ENCODE measurements at places on chromosomes 11 and 22.
A peak's percentile ranks its signal among the peaks of the same experiment; 100 is the strongest.

- no peak for DNase-seq
Measured at GRCh38 chr11:43119275-43119970, 192.4 kb upstream of the API5 start.

DNA sequence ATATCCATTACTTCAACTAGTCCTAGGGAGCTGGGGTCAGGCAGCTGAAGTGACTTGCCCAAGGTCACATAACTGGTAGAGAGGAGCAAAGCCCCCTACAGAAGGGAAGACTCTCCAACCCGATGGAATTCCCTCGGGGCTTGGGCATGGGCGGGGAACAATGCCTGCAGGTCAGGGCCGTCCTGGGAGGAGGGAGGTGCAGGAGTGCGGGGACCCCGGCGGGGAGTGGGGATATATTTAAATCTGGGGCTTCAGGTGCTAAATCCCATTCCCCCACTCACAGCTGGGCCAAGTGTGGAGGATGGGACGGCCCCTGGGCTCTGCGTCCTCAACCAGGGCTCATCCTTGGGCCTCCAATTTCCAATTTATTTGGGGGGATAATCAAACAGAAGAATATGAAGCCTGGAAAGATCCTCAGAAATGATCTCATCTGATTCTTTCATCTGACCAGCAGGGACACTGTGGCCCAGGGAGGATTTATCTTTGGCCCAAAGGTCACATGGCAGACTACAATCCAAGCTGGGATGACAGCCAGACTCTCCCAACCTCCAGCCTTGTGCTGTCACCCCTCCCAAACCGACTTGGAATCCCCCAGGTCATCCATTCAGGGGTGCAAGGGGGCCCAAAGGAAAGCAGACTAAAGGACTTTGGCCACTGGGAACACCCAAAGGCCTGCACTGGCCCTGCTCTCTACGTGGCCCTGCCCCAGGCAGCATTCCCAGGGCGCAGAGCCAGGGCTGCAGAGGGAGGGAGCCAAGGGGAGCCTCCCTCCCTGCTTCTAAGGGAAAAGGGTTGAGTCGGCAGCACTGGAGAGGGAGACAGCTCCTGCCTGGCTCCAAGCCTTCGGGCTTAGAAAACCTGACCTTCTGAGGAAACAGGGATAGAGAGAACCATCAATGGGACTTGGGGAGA is 8.7 kb upstream of the C1QTNF6 start:
- DNase-seq, result peak; percentile 87

DNA sequence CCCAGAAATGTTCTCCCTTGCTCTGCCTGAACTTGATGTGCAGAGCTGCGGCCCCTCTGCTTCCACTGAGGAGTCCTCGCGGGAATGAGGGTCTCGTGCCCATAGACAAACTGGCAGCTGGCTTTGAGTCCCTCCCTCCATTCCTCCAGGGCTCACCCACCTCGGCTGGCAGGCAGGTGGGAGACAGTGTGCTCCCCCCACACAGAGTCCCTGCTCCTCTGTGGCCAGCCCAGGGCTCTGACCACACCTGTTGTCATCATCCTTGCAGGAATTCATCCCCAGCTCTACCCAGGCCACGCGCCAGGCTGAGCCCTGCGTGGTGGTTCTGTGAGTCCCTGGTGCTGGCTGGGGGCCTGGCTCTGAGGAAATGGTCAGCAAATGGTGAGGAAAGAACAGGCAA is 521.9 kb downstream of the TBC1D22A start:
- no peak for DNase-seq

DNA sequence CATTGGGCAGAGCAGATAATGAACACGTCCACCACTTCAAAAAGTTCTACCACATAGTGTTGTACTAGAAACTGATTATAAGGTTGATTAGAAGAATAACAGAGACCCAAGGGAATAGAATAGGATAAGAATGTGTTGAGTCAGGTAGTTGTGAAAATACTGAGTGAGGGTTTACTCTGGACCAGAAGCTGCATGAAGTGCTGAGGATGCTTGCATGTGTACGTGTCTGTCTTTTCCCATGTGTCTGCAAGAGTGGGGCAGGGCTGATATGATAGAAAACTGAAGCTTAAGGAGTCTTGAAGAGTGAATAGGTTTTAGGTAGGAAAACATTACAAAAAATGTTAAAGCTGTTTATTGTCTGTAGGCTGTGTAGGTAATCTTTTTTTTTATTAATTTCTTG is 20.6 kb downstream of the TRPC6 start:
- no peak for DNase-seq

GRCh38 chr11:22711071-22711770 is 44.8 kb downstream of the GAS2 start:
- DNase-seq, result no peak

DNA sequence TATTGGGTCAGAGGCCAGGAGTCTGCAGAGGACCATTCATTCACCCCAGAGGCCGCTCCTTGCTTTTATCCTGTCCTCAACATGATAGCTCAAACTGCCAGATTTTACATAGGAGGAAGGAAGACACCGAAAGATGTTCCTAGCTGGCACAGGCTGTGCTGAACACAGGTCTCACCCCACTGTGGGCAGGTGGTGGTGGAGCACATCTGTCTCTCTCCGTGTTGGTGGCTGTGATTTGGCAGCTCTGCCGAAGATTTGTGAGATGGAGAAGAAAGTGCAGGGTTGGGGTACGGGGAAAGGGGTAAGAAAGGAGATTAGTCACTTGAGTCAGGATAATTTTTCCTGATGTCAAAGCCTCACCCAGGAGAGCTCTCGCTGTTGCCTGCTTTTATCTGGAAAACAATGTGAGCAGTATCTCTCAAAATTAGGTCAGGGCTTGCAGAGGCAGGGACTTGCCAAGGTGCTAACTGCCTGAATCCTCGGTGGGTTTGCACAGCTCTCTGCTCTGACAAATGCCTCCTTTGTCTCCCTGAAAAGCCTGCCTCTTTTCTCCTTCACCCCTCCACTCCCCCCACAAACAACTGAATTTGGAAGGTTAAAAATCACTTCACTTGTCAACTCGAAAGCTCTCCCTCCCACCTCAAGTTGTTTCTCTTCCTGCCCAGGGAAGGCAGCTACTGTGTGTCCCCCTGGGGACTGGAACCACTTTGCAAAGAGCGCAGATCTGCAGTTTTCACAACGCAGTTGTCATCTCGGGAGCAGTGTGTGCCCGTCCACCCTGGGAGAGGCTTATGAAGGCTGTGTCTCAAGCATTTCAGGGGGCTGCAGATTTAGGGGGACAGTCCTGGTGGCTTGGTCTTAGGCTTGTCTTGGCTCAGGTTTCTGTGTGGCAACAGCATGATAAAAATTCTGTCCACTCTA is 299.7 kb downstream of the ST3GAL4 start:
- peak; percentile 55 for DNase-seq

GRCh38 chr11:120651396-120651795 is 139.8 kb downstream of the GRIK4 start:
- no peak for DNase-seq

DNA sequence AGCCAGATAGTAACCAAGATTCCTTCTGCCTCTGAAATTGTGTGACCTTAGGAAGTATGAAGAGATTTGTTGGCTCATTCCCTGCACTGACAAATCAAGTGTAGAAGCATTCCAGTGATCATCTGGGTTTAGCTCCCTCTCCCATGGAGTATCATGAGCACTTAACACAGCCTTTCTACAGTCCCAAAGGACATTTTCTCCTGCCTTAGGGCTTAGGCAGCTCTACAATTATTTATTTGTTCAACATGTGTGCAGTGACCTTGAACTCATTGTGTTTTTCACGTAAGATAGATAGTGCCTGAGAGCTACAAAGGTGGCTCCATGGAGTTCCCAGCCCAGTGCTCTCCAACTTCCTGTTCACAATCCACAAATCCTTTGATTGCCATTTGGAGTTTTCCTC is 94.8 kb upstream of the FAT3 start:
- DNase-seq, result no peak

DNA sequence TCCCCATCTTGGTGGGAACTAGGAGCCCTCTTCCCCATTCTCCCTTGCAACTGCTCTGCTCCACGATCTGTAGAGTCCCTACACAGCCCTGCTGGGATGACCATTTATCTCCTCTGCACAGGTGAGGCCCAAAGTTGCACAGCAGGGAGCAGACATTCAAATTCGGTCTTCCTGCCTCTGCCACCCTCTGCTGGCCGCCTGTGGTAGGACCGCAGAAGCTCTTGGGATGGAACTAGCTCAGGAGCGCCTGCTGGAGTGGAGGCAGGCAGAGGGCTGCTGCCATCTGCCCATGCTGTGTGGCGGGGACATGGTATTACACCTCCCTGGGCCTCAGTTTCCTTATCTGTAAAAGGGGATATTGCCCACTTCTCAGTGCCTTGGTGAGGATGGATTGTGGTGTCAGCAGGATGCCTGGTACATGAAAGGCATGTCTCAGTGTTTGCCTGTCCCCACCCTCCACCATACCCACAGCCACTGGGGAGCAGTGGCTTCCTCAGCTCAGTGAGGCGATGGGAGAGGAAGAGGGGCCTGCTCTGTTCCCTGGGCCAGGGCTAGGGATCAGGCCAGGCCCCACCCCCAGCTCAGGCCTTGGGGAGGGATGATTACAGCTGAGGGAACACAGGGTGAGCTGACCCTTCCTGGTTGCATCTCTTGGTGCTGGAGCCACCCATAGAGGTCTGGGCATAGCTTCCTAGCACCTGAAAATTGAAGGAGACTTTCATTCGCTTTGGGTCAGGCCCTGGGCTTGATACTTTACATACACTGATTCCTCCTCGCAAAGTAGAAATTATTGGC is 11.3 kb upstream of the OMP start:
- DNase-seq, result peak; percentile 87

DNA sequence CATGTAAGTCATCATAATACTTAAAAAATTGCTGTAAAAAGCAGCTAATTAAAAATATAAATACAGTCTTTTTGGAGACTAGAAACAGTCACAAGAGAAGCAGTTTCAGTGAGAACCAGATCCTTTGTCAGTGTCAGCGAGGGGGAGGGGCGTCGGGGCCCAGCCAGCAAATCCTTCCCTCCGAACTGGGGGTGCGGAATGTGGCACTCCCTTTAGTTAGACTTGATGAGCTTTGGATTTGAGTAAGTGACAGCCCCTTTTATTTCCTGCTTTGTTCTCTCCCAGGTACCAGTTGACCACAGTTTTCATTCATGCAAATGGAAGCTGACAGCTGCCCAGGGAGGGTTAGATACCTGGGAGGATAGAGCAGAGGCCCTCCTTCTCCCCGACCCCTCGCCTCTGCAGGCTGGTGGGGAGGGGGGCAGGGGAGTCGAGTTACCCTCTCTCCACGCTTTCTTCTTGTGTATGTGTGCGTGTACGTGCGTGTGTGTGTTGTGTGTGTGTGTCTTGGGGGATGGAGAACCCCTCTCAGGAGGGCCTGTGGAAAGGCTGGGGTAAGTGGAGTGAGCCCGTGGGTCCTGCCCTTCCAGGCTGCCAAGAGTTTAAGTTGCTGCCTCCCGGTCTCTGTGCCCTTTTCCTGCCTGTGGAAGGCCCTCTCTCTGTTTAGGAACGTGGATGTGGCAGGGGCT is 38.3 kb downstream of the PTPRJ start:
- no peak for DNase-seq
